ENCODE measurements at places on chromosomes 11 and 22.

- no peak for DNase-seq
Measured at GRCh38 chr22:29253561-29254285, 14.1 kb downstream of the RHBDD3 start.

GRCh38 chr11:30023074-30023473 lies 6.2 kb upstream of the KCNA4 start:
- DNase-seq = no peak

GRCh38 chr11:108324587-108324986 lies 101.7 kb downstream of the ATM start:
- no peak for DNase-seq

- DNase-seq = no peak
Measured at GRCh38 chr11:103413266-103413888, 304.2 kb downstream of the DYNC2H1 start.

DNA sequence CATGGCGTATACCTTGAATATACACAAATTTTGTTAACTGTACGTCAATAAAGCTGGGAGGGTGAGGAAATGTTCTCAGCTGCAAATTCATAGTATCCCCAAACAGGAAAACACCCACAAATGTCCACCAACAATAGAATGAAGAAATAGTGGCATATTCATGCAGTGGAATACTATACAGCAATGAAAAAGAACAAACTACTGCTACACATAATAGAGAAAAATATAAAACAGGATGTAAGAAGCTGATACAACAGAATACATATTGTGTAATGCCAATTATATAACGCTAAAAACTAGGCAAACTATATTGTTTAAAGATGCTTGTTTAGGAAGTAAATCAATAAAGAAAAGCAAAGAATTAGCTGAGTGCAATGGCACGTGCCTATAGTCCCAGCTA lies 81.5 kb downstream of the SIK3 start:
- DNase-seq = no peak

DNA sequence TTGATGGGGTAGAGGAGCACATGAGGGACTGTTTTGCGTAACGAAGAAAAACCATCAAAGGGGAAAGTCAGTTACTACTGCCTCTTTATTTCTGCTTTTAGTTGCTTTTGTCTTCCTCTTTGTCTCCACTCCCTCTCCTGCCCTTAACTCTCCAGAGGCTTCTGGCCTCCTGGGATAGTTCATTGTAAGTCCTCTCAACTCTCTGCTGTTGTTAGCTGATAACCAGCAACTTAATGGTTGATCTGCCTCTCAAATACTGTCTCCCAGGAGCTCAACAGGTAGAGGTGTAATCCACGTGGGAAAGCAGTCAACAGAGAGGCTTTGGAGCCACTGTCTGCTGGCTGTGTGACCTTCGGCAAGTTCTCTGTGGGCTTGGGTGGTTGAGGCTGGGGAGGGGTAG lies 47.3 kb downstream of the CCDC81 start:
- no peak for DNase-seq

- DNase-seq = no peak
Measured at GRCh38 chr22:46590334-46590733, 29.9 kb upstream of the GRAMD4 start.

- no peak for DNase-seq
Measured at GRCh38 chr22:45006111-45006963, 3.5 kb downstream of the PHF21B start.

DNA sequence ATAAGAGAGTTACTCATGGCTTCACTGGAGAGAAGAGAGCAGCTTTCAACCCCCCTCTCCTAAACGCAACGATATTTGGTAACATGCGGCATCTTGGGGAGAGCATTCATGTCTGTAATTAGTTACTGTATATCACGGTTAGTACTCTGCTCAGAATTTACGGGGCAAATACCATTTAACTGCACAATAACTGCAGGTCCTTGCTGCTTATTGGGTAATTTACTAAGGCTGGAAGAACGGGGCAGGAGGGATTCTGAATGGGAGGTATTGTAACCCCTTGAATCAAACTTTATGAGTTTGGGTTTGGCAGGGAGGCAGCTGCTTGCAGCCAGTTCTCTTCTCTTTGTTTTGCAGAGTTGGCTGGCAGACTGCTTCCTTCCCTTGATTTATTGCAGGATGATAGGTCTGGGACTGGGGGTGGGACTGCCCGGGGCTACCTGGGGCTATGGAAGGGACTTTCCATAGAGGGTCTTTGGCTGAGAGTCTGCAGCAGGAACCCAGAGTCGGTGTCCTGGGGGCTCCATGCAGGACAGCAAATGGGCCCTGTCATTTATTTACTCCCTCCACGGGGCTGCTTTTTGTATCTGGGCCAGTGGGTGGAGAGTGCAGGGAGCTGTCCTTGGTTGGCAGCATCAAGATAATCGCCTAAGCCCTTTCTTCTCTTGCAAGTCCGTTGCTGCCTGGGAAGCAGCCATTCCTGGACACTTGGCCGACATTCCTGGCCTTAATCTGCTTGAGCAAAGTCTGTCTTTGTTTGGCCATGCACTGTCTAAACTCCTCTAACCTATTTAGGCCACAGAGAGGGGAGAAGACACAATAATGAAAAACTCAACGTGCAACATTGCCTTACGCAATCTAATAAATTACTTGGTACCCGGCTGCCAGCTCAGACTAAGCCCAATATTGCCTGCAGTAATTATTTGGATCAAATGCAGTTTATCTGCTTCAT lies 188.9 kb downstream of the ST3GAL4 start:
- DNase-seq = no peak

DNA sequence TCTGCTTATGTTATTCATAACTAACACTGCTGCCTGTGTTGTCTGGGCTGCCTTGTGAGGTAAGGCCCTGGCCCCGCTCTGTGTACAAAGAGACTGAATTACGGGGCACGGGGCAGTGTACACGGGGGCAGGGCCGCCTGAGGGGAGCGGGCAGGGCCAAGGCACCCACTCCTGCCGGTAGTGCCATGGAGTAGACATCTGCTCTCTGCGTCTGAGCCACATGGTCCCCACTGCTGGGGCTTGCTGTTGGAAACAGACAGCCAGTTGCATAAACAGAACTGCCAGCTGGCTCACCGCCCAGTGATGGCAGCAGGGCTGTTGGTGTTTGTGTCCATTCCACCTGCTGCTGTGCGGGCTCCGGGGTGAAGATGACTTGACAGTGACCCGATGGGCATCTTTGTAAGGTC lies 19.8 kb downstream of the FAM118A start:
- no peak for DNase-seq

- DNase-seq = no peak
Measured at GRCh38 chr22:35074583-35074982, 8.6 kb downstream of the ISX start.

- no peak for DNase-seq
Measured at GRCh38 chr22:29300807-29301601, 5.4 kb upstream of the GAS2L1 start.

GRCh38 chr11:72670041-72670440 lies 4.2 kb downstream of the PDE2A start:
- DNase-seq = no peak
